ENCODE measurements at places on chromosomes 6 and 20.

GRCh38 chr20:5779071-5779900 is 29.1 kb downstream of the SHLD1 start:
- peak; percentile 14 for DNase-seq

DNA sequence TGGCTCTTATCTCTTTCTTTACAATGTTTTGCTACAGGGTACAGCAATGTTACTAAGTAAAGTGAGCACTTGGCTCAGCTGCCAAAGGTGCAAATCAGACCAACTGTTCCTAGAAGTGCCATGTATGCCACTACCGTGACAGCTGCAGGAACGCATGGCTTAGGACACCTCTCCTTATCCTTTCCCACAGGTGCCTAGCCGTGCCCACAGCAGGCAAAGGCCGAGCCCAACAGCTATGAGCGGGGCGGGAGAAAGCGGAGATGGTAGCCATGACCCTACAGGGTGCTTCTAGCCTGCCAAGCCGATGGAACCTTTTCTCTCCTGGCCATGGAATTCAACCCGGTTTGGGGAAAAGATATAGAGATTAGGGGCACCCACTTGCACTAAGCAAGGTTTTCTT is 97.1 kb downstream of the FAXC start:
- no peak for DNase-seq

DNA sequence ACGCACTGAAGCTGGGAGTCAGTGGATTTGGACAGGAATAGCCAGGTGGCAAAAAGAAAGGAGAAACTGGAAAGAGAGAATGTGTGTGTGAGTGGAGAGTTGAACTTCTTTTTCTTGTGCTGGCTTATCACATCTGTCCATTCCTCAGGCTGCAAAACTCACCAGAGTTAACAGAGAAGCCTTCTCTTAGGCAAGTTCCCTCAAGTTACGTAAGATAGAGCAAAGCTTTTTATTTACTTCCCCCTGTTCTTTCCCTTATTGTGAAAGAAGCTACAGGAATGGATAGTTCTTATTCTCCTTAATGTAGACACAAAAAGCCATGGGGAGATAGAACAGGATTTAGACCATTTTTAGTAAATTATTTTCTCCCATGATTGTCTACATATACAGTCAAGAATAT is 188.6 kb downstream of the BMP2 start:
- no peak for DNase-seq

DNA sequence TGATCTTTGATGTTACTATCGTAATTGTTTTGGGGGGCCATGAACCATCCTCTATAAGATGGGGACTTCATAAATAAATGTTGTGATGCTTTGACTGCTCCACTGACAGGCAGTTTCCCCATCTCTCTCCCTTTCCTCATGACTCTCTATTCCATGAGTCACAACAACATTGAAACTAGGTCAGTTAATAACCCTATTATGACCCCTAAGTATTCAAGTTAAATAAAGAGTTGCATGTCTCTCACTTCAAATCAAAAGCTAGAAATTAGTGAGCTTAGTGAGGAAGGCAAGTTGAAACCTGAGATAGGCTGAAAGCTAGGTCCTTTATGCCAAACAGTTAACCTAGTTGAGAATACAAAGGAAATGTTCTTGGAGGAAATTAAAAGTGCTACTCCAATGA is 491.0 kb downstream of the HAO1 start:
- no peak for DNase-seq

DNA sequence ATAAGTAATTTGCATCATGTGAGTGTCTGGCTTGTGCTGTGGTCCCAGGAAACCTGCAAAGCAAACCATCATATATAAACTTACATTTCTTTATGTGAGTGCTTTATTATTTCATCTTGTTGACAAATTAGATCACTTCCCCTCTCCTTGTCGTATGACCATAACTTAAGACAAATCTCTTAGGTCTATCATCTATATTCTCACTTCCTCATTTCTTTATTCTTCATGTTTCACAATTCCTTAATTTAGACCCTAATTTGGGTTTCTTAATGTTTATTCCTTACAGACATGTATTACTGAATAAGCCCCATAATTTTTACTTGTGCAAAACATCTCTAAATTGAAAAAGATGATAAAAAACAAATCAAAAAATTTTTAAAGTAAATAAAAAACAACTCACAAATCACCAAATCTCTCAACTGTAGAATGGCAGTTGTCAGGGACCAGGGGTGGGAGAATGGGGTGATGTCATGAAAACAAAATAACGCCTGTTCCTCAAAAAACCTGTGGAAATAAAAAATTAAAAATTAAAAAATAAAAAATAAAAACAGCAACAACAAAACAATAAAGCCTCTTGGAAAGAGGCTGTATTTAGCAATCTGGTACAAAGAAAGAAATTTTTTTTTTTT is 49.5 kb upstream of the FBXO30 start:
- no peak for DNase-seq

GRCh38 chr6:84019842-84020211 is 13.7 kb upstream of the MRAP2 start:
- no peak for DNase-seq

DNA sequence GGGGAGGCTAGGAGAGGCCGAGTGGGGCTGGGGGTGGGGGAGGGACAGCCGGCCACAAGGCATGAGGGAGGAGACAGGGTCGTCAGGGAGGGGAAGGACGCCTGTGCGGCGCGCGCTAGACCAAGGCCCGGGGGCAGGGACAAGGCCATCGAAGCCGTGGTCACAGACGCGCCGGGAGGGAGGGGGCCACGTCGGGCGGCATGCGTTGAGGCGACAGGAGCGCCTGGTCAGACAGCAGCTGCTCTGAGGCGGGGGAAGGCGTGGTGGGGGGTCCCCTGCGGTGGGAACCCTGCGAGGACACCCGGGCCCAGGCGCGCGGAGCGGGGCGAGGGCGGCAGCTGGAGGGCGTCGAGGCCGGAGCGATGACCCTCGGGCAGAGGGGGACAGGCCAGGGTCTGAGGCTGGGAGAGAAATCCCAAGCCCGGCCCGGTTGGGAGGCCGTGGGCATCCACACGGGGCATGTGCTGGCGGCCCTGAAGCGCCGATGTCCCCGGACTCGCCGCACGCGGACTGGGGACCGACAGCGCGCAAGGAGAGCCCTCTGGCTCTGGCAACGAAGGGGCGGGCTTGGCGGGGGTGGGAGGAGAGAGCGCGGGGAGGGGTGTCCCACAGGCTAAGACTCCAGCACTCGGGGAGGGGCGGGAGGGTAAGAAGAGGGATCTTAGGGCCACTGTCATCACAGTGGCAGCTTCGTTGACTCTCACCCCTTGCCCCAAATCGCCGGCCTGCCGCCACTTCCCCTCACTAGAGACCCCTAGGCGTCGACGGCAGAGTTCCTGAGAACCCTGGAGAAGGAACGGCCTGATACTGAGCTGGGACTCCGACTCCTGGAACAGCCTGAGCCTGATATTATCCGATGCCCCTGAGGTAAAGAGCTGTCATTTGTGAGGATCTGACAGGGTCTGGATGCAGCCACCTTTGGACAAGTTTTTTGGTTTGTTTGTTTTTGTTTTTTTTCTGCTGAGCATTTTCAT is 5.0 kb downstream of the TMEM239 start:
- no peak for DNase-seq

GRCh38 chr6:54910431-54910884 is 63.9 kb downstream of the FAM83B start:
- peak; percentile 38 for DNase-seq

DNA sequence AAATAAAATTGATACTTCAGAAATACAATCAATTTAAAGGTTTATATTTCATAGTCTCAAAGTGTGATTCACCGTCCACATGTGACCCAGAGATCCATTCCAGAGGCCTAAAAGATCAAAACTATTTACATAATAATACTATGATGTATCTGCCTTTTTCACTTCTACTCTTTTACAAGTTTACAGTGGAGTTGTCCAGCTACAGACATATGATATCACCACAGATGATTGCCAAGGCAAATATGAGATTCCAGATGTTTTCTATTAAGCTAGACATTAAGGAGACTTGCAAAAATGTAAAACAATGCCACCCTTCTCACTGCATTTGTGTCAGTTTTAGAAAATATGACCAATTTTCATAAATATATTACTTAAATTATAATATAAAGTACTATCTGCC is 443.7 kb downstream of the GJA1 start:
- peak; percentile 85 for DNase-seq

- DNase-seq, result no peak
Measured at GRCh38 chr6:71258078-71258866, 30.3 kb upstream of the OGFRL1 start.

GRCh38 chr6:139133262-139134063 is 1.4 kb upstream of the HECA start:
- DNase-seq, result no peak

DNA sequence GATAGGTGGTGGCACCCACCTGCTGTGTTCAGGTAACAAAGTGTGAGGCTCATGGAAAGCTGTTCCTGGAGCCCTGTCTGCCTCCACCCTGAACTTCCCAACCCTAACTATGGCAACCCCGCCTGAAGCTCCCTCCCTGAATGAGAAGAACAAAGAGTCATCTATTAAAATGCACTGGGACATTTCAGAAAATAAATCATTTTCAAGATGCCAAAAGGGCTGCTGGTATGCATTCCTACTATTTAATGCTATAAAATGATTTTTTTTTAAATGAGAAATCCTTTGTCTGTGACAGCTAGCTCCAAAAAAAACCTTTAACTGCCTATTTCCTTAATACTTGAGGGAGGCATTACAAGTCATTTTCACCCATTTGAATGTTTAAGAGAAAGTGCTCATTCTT is 84.3 kb upstream of the MRPS10 start:
- DNase-seq, result no peak

DNA sequence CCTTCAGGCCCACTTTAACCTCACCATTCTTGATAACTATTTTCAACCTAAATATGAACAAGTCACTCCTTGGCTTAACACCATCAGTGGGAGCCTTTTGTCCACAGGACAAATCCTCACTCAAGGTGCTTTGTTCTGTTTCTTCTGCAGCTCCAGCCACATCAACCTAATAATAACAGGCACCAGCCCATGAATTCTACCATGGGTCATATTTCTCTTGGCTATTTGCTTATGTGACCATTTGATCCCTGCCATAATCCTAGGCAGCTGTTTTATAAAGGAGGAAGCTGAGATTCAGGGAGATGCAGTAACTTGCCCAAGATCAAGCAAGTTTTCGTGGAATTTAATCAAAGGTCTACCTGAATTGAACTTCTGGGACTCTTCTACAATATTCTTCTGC is 561.3 kb downstream of the DHX35 start:
- no peak for DNase-seq

DNA sequence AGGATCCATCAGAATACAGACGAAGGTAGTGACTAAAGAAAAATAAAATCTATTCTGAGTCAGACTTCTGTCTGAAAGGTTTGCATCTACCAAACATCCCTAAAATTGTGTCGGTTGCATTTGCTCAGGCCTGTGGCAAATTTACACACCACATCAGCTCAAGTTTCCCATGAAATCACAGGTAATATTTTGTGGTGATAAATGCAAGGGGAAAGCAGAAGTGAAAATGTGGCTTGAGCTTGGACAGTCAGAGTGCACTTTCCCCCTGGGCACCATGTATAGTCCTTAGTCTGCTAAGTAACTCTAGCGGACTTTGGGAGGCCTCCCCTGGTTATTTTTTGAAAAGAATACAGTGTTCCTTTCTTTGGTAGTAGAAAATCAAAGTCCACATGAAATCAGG is 159.1 kb downstream of the PKHD1 start:
- DNase-seq, result no peak

GRCh38 chr6:91045161-91045560 is 458.3 kb upstream of the MAP3K7 start:
- DNase-seq, result no peak

DNA sequence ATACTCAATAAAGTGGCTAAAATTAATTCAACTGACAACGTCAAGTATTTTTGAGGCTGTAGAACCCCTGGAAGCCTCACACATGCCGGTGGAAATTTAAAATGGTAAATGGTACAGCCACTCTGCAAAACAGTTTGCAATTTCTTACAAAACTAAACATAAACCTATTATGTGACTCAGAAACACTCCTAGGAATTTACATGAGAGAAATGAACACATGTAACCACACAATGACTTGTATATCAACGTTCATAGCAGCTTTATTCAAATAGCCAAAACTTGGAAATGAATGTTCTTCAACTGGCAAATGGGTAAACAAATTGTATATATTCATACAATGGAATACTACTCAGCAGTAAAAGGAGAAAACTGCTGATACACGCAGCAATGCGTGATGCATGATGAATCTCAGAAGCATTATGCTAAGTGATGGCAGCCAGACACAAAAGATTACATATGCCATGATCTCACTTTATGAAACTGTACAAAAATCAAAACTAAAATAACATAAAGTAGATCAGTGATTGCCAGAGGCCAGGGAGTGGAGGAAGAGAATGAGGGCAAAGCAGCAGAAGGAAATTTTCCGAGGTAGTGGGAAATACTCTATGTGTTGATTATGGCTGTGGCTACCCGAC is 112.5 kb downstream of the FAM50B start:
- peak; percentile 21 for DNase-seq

- no peak for DNase-seq
Measured at GRCh38 chr20:53088786-53089185, 116.6 kb downstream of the TSHZ2 start.

- DNase-seq, result no peak
Measured at GRCh38 chr6:5832668-5833067, 174.1 kb downstream of the NRN1 start.

- DNase-seq, result no peak
Measured at GRCh38 chr20:64266988-64267387, 11.4 kb downstream of the PCMTD2 start.

DNA sequence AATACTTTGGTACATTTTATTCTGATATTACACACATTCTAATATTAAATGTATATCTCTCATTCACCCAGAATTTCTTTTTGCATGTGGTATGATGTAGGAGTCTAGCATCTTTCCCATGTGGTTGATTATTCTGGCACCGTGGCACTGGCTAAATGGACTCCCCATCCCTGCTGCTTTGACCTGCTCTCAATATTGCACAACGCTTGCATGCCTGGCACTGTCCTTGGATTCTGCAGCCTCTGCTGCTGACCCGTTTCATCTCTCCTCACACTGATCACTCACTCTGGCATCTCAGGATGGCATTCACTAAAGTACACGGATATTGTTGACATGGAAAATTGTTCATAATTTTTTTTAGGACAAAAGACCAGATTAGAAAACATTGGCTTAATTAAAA is 11.5 kb upstream of the DACT2 start:
- DNase-seq, result no peak

DNA sequence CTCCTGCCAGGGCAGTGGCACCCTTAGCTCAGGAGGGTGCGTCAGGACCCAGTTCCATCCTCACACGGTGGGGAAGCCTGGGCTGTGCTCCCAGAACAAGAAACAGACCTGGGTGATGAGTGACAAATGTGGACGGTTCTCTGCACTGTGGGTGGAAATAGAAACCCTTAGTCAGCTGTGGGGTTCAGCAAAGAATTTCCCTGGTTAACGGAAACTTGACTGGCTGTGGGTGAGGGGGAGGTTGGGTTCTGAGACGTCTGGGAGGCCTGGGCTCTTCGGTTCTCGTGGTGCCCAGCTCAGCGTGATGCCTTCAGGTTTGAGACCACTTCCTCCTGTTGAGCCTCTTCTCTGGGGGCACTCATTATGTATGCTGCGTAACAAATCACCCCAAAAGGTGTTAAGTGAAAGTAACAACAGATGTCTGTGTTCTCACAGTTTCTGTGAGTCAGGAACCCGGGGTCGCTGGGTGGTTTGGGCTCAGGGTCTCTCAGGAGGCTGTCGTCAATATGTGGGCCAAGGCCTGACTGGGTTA is 53.1 kb upstream of the FAM83D start:
- DNase-seq, result no peak

GRCh38 chr6:13035606-13036005 is 292.7 kb downstream of the TBC1D7 start:
- DNase-seq, result no peak

Measured in fibroblast of skin of right quadriceps (primary cell).